ENCODE measurements at places on chromosomes 3 and 15. TPM values are rescaled to one million over a fixed set of nuclear protein-coding genes. Genes with fewer than 3 reads are reported as not detected.

- DNase-seq, result no peak
These were observed 175.8 kb downstream of the VGLL4 start for GRCh38 chr3:11467875-11468274.

Gene TNK2
- total RNA-seq, result 33.8 TPM

GRCh38 chr3:129211772-129212171, 28.1 kb upstream of the CNBP start:
- peak; percentile 71 for DNase-seq

GRCh38 chr15:24678485-24678884, 2.9 kb downstream of the NPAP1 start:
- no peak for DNase-seq

- no peak for DNase-seq
These were observed 143.6 kb upstream of the PFN2 start for GRCh38 chr3:150114273-150114672.

Gene COL6A5
- total RNA-seq, result not detected

Gene COL7A1
- total RNA-seq, result 6.1 TPM

- no peak for DNase-seq
These were observed 65.5 kb downstream of the LINGO1 start for GRCh38 chr15:77567202-77567601.

DNA sequence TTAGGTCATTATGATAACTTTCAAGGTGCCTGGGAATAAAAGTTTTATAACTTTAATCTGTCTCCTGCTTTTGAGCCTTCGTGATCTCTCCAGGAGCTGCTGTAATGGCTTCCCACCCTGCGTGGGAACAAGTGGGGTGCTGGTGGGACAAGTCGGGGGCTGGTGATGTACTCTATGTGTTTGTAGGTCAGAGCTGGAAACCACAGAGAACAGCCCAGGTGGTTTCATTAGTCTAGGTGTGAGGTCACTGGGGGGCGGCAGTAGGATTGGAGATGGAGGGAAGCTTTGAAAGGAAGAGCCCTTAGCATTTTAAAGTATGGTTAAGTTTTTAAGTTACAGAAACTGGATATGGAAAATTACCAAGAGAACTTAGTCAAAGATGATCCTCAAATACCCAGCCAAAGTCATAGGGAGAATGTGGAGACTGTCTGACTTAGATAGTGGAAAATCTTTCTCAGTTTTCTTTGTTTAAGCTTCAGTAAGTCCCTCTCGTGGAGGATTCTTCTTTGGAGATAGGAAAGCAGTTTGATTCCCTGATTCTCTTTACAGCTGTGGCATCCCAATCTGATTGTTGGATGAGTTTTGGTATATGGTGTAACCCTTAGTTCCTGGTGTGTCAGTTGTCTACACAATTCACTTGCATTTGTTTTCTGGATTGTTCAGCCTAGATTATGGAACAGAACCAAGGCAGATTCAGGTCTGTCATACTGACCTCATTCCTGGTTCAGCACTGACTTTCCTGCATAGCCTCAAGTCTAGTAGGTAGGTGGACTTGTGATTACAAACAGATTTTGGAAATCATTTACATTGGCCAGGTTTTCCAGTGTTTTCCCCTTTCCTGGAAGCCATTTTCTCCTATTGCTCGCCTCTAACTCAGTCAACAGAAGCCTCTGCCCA, 115.6 kb downstream of the FNDC3B start:
- DNase-seq, result no peak

DNA sequence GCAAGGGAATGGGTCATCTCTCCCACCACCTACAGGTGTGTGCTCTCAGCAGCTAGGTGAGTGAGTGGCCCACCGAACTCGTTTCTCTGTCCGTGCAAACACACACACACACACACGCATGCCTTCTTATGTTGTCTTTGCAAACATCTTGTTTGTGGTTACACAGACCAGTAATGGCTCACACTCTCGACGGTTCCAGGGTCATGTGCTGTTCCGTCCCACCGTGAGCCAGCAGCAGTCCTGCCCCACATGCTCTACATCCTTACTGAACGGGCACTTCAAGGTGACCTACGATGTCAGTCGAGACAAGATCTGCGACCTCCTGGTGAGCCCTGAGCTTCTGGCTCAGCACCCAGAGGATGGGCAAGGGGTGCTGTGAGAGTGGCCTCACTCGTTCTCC, 4.3 kb downstream of the ITIH1 start:
- no peak for DNase-seq

DNA sequence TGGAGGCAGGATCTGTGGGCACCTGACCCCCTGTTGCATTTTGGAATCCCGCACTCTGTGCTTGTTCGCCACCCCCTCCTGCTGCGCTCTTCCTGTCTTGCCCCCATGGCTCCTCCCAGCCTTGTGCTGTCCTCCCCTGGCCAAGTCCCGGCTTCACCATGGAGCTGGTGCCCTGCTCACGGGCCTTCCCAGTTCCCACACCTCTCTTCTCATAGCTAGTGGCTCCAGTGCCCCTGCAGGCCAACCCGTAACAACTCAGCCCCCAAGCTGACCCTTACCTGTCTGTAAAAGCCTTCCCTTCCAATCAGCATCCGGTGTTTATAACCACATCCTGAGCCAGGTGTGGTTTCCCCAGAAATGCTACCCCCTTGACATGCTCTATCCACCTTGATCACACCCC, 407.7 kb upstream of the C2CD4B start:
- no peak for DNase-seq

Gene MST1R
- total RNA-seq, result 3.8 TPM

DNA sequence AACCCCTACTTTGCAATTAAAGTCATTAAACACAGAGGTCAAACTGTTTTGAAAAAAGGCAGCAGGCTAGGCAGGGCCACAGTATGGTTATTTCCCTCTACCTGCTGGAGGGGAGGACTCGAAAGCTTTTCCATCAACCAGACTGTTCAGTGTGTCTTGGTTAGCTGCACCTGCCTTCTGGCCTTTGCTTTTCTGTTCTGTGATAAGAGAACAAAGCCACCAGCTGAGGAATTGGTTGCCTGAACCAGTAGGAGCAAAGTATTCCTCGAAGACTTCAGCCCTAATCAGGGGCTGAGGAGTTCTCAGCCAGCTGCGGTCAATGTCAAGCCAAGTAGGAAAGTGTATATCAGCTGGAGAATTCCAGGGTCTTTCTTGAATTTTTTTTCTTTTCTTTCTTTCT, 132.5 kb downstream of the SOX2 start:
- no peak for DNase-seq

DNA sequence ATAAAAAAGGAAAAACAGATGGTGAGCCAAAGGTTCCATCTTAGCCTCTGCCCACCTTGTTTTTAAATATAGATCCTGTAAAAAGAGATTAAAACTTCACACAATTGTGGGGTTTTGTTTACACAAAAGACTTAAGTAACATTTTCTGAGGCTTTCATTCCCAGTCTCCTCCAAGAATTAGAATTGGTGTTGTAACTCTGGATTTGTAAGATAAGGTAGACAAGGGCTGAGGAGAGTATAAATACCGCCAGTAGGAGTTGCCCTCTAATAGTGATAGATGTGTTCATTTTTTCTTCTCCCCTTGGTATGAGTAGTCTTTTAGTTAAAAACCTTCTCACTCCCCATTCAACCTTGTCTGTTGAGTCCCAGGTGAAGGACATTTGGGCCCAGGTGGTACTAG, 8.5 kb downstream of the MINDY2 start:
- DNase-seq, result no peak

DNA sequence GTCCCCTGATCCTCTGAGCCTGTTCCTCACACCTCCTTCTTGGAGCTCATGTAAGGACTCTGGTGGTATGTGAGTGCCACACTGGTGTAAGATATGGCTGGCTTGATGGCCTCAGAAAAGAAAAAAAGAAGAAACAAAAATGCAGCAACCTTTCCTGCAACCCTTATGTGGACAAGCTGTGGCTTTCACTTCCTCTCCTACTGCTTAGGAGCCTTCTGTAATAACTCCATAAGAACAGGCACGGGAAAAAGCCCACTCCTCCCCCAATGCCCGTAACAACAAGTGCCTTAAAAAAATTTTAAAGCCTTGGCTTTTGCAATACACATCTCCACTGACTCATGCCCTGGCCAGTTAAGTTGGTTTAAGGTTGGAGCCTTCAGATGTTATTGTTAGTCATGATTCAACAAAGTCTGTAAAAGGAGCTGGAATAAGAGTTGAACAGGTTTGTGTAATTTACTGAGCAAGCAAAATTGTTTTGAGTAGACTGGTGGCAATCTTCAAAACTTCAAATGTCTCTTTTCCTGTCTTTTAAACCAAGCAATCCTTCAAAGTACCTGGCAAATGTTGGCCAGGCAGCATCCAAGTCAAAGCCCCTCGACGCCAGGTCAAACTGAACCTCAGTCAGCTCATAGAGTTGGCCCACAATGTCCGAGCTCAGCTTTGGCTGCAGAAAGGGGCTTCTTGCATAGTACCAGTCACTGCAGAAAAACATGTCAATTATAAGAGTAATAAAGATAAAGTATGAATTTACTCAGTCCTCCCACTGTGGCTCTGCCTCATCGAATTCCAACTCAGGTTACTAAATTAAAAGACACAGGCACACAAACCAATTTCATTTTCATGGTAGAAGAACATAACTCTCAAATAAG, 22.9 kb downstream of the FYCO1 start:
- no peak for DNase-seq

DNA sequence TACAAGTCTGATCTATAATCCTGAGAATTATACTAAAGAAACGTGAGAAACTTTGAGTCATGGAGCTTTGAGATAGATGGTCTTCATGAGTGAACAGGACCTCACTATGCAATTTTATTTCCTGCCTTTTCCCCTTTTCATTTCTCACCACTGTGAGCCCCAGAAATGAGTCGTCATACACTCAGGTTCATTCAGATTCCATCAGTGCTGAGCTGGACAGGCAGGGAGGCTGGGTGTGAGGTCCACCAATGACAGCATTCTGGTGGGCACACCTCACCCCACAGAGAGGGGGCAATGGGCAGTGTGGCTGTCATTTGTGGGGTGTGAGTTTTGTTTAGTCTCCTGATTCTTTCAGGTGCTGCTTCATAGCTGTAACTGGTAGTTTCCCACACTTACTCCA, 16.9 kb downstream of the TIGIT start:
- DNase-seq, result no peak

Gene SNUPN
- total RNA-seq, result 16.1 TPM

Gene MAN2A2
- 118 TPM for total RNA-seq

Gene SMARCC1
- total RNA-seq, result 30.7 TPM

Measured in heart right ventricle (tissue), 16 donors.